ENCODE measurements at places on chromosomes 6 and 20.

GRCh38 chr6:53593001-53593488 lies 48.1 kb upstream of the GCLC start:
- peak; percentile 96 for DNase-seq

DNA sequence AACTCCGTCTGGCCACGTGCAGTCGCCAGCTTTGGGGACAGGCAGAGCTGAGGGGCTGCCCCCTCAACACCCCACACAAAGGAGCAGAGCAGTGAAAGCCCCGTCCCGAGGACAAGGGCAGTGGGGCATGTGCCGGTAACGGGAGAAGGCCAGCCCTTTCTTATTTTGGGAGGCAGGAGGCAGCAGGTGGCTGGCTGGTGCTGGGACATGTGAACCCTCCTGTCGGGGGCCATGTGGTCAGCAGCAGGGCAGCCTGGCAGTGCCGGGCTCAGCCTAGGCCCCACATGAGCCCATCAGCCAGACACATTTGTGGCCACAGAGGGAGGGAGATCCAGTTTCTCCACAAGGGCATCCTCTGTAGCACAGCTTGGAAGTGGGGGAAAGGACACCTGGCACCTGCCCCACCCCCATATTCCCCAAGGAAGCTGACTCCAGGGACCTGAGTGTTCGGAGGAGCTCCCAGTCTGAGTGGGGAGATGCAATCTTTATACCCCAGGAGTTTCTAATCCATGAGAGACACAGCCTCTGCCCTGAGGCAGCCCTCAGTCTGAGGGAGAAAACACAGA lies 137.6 kb downstream of the MRPL14 start:
- no peak for DNase-seq

DNA sequence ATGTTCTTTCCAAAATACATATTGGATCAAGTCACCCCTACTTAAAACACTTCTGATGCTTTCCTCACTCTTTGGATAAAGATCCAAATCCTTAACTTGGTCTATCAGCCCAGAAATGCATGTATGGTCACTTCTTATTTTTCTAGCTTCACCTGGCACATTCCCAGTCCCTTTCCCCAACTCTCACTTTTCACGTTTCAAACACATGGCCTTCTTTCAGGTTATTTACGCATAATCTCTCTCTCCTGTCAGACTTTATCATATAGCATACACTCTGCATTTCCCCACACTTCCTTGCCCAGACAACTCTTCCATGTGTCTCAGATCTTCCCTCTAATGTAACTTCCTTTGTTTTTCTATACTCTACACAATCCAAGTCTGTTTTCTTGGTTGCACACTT lies 12.8 kb downstream of the PHIP start:
- DNase-seq, result no peak

DNA sequence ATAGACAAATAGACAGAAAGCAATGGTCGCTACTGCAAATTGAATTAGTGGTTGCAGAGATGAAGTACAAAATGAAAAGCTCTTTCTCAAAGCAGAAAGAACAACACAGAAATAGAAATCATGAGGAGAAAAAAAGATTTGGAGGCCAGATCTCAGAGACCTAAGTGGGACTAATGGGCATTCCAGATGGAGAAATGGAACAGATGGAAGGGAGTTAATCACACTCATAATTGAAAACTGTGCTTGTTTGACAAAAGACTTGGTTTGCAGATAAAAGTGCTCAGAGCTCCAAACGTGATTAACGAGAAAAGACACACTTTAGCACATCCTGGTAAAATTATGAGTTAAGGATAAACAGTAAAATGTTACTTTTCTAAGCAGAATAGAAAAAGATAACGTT lies 58.1 kb upstream of the SNRPB2 start:
- DNase-seq, result no peak

GRCh38 chr6:80872951-80873308 lies 766.5 kb downstream of the BCKDHB start:
- DNase-seq, result no peak

DNA sequence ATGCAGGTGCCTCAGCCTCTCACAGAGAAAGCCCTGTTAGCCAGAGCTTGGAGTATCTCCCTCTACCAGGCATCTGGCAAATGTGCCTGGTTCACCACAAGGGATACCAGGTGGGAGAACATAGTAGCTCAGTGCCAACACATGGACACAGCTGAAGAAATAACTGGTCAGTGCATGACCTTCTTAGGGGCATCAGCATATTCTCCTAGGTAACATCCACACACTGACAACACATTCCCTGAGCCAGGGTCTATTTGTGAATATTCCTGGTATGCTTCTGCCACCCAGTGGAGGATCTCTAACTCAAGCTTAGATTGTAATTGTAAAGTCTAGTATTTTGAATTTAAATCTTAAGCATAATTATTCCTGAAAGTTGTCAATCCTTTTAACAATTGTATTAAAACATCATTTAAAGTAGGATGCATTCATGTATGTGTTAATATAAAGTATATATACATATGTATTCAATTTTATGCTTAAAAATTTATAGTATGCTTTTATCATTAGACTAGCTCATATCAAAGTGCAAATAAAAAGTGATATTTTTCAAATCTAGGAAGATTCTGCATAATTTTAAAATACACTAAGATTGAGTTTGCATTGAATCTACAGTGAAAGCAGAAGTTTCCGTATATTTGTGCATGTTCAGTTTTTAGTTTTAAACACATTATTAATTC lies 45.3 kb upstream of the COL21A1 start:
- DNase-seq, result peak; percentile 47

DNA sequence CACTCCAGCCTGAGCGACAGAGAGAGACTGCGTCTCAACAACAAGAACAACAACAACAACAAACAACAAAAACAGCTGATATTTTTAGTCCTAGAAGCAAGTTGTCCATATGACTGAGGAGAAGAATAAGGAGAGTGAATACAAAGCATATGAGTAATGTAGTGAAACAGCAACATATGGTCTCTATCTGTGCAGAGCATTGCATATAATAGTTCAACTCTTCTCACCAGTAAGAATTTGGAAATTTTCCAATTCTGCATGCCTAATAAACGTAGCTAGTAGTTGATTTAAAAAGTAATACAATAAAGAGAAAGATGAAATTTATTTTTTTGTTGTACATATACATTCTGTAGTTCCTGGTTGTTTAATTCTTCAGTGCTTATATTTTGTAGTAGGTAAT lies 129.7 kb upstream of the FAM83B start:
- DNase-seq, result no peak

DNA sequence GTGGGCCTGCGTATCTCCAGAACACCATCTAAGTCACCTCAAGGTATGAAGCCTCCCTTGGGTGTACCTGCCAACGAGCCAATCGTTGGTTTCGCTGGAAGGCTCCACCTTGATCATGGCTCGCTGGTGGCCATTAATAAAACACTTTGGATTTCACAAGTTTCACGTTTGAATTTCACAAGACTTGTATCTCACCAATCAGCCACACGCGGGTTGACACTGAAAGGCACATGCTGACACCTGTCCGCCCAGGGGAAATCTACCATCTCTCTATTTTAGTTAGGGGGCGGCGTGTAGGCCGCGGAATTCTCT lies 586 bp upstream of the HMGA1 start:
- no peak for DNase-seq

GRCh38 chr20:4051413-4052138 lies 36.2 kb upstream of the RNF24 start:
- no peak for DNase-seq
